ENCODE measurements at places on chromosomes 2 and 18.

DNA sequence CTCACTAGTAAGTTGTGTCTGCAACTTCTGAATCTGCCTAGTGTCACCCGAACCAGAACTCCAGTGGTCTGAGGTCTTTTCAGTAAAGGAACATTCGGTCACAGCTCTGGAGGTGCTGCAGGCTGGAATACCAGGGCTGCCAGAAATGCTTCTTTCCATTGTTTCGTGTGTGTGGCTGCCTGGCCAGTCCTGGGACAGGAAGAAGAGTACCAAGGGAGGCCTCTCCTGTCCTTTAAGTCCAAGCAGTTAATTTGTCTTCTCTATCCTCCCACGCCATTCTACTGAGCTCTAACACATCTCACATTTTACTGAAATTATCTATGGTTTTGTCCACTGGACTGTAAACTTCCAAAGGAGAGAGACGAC lies 196.0 kb downstream of the LNPK start:
- no peak for DNase-seq

DNA sequence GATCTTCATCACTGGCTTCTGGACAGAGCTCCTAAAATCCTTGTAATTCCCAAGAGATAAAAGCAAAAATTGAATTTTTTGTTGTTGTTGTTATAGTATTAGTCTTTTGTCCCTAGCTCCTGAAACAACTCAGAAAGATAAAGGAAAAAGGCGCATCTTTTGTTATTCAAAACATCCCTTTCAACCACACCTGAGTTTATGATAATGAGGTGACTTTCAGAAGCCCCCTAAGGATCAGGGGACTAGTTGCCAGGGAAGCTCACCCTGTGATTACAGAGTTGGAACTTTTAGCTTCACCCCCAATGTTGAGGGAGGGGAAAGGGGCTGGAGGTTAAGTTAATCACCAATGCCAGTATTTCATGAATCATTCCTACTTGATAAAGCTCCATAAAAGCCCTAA lies 10.3 kb upstream of the CERKL start:
- no peak for DNase-seq

GRCh38 chr2:226295681-226296080 lies 503.9 kb downstream of the IRS1 start:
- no peak for DNase-seq

GRCh38 chr2:188076149-188077056 lies 215.3 kb upstream of the GULP1 start:
- no peak for DNase-seq

- no peak for DNase-seq
Measured at GRCh38 chr2:70603066-70603465, 49.4 kb upstream of the TGFA start.

GRCh38 chr2:168798076-168798887 lies 4.2 kb upstream of the NOSTRIN start:
- DNase-seq, result no peak

DNA sequence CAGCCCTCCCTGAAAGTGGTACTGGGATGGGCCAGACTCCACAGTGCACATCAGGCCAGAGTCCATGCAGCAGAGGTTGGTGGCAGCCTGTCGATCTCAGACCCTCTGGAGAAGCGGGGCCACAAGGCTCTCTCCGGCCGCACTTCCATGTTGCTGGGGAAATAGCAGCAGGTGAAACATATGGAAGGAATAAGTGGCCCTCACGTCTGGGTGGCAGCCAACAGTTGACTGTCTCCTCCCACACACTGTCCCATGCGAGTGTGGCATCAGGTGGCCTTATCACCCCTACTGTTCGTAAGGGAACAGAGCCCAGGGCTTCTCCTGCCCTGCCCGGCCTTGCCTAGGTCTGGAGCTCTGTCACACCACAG lies 58.1 kb upstream of the FOSL2 start:
- DNase-seq, result no peak

DNA sequence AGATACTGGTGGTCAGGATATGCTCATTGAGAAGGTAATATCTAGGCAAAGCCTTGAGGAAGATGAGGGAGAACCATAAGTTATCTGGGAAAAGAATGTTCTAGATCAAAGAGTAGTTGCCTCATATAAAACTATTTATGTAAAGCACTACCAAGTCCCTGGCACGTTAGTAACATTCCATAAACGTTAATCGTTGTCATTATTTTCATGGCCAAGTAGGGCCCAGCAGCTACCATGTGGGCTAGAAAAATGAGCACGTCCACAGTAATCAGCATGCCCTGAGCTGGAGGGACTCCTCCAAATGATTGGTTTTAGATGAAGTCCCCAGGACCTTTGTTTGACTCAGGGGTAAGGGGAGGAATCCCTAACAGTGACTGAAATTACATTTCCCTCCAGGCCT lies 32.7 kb upstream of the AFTPH start:
- no peak for DNase-seq

GRCh38 chr2:109089602-109090300 lies 39.3 kb upstream of the SH3RF3 start:
- no peak for DNase-seq

DNA sequence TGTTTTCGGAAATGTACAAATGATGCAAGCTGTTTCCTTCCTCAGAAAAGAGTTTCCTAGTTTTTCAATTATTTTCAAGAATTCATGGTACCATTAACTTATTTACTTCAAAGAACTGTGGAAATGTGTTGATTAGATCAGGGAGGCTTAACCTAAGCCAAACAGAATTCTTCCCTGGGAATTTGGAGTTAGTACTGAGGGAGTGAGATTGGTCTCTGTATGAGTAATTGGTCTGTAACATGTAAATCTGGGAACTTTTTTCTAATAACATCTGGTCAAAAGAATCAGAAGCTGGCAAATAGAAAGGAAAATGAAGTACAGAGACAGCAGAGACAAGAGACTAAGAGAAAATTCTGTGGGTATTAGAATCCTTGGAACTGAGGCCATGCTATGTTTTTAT lies 145.8 kb downstream of the BABAM2 start:
- no peak for DNase-seq
